ENCODE measurements at places on chromosomes 11 and 22.

- DNase-seq, result no peak
Measured at GRCh38 chr11:123494195-123495050, 64.4 kb downstream of the GRAMD1B start.

- DNase-seq, result peak; percentile 57
Measured at GRCh38 chr11:78533399-78533798, 41.3 kb downstream of the NARS2 start.

DNA sequence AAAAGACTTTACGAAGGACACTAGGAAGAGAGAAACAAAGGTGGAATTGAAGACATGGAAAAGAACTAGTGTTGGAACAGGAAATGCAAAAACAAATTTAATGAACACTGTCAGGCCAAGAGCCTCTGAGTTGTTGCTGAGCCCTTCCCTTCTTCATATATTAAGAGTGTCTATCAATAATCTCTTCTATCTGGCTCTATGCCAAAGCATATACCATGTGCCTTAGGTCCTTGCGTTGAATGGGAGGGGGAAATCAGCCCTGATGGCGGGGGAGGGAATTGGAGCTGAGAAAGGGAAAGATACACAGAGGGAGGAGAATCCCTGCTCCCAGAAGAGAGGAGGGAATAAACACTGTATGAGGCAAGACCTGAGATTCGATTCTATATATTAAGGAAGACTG is 5.5 kb upstream of the OR52B6 start:
- no peak for DNase-seq

GRCh38 chr11:10911907-10912306 is 54.1 kb upstream of the ZBED5 start:
- no peak for DNase-seq

DNA sequence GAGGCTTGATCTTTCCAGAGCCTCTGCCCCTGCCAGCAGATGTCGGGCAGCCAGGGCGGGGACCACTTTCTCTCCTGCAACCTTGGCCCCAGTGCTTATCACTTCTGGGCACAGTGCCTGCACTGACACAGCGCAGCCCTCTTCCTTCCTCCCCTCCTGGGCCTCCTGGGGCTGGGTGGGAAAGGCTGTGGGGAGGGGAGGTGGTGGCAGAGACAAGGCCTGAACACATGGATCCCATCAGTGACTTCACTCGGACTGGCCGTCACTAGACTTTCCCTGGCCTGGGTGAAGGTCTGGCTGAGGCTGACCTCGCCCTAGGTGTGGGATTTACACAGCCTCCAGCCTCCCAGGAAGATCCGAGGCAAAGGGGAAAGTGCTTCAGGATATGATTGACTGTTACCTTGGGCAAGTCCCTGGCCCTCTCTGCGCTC is 68.1 kb downstream of the LRRC32 start:
- peak; percentile 79 for DNase-seq

DNA sequence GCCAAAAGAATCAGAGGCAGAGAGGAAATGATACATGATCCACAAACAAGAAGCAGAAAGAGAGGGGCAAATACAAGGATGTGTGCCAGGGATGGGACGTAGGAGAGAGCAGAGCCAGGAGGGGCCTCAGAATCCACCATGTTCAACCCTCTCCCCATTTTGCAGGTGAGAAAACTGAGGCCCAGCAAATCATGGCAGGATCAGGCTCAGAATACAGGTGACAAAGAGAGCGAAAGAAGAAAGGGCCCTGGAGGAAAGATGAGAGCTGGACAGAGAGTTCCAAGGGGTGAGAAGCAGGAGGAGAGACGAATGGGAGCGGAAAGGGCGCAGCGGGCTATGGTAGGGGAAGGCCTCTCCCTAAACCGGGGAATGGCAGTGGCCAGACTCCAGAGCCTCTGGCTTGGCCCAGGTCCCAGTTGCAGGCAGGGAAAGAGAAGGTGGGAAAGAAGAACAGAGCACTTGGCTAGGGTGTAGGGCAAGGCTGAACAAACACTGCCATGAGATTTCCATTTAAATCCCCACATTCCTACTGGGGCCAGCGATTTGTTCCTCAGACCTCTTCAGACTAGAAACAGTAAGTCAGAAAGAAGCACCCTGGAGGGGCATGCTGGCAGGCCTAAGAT is 44.4 kb upstream of the TSKU start:
- DNase-seq, result no peak

DNA sequence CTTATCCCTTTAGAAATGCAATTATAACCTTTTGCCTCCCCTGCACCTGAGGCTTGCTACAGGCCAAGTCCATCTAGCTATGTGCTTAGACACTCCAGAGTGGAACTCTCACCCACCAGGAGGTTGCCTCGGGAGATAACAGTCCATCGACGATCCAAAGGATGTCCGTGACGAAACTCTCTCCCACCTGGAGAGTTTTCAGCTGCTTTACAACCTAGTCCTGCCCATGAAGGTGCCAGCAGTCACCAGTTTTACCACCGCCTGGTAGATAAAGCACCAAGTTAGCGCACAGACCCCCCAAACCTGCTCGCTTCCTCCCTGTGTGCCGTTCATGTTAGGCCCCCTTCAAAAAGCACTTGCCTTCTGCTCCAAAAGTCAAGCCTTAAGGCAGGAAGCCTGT is 53.1 kb upstream of the SHISAL1 start:
- DNase-seq, result no peak

- DNase-seq, result no peak
Measured at GRCh38 chr11:46339816-46340215, 7.4 kb upstream of the DGKZ start.

GRCh38 chr11:105106140-105106539 is 33.4 kb downstream of the CARD18 start:
- no peak for DNase-seq

GRCh38 chr22:17637490-17638181 is 921 bp upstream of the BCL2L13 start:
- DNase-seq, result no peak

DNA sequence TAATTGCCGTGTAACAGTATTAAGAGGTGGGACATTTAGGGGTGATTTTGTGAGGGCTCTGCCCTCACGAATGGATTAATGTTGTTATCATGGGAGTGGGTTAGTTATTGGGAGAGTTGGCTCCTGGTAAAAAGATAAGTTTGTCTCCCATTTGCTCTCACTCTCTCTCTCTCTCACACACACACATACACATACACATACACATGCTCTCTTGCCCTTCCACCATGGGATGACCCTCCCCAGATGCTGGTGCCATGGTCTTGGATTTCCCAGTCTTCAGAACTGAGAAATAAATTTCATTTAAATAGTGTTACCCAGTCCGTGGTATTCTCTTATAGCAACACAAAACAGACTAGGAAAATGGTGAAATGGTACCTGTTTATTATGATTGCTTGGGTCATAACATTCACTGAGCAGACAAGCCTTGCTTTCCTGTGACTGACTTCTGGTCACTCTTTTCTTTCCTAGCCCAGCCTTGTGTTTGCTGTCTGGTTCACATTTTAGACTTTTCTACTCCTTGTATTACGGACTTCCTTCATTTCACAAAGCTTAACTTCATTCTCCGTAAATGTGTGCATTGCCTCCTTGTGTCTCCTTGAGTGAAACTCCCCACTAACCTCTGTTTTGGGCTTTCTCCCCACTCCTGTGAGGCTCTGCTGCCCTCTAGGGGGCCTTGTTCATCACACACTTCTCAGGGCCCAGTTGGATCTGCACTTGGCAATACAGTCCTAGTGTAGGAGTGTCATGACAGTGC is 206.5 kb upstream of the CTSC start:
- peak; percentile 96 for DNase-seq

GRCh38 chr11:127803755-127804154 is 783.6 kb downstream of the ETS1 start:
- no peak for DNase-seq

- no peak for DNase-seq
Measured at GRCh38 chr11:72958791-72959190, 144.6 kb downstream of the ATG16L2 start.

DNA sequence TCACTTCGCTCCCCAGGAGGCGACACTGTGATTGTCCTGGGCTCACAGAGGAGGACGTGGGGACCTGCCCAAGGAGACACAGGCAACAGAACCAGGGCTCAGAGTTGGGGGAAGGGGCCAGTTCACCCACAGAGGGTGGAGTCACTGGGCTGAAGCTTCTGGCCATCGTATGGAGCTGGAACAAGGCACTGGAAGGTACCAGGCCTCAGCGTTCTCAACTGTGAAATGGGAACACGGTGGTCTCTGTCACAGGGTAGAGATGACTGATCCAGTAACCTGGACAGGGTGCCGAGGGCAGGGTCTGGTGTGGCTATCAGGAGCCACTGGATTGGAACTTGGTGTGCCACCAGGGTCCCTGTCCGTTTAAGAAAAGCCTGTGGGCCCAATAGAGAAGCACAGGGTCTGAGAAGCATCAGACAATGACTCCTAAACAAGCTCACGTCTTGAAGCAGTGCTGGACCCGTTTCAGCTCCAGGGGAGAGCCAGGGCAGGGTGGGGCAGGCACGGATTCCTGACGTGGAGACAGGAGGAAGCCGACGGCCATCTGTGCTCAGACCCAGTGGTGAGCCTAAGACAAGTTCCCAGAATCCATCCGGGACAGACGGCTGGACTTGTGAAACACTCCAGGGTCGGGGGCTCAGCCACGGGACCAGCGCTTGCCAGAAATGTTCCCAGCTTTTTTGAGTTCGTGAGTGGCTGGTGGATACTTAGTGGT is 25.0 kb upstream of the KCNQ1OT1 start:
- DNase-seq, result no peak

DNA sequence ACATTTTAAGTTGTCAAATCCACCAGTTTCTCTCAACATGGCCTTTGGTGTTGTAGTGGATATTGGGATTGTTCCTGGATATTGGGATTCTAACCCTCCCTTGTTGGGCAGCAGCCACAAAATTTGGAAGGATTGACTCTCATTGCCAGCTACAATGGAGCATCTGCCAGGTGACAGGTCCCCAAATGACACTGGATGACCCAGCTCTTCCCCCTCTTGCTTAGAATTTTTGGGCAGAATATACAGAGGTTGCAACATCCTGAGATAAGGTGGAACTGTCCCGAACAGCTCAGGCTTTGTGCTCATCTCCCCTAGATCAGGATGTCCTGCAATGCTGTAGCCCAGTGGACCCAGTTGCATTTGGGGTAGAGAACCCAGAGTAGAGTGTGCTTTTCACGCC is 5.3 kb upstream of the TBC1D22A start:
- DNase-seq, result no peak

Data from Kasumi-1 (cell line).